ENCODE measurements at places on chromosomes 5 and 9. TPM values are rescaled to one million over a fixed set of nuclear protein-coding genes. Genes with fewer than 3 reads are reported as not detected.

- DNase-seq: no peak
These were observed 335.6 kb downstream of the ZNF608 start for GRCh38 chr5:124410539-124411488.

- DNase-seq: no peak
These were observed 18.7 kb upstream of the EEIG1 start for GRCh38 chr9:127999461-127999860.

- DNase-seq: no peak
These were observed 544.1 kb downstream of the RAB3C start for GRCh38 chr5:59126708-59127573.

GRCh38 chr9:127313042-127313560 lies 48.5 kb downstream of the GARNL3 start:
- no peak for DNase-seq

DNA sequence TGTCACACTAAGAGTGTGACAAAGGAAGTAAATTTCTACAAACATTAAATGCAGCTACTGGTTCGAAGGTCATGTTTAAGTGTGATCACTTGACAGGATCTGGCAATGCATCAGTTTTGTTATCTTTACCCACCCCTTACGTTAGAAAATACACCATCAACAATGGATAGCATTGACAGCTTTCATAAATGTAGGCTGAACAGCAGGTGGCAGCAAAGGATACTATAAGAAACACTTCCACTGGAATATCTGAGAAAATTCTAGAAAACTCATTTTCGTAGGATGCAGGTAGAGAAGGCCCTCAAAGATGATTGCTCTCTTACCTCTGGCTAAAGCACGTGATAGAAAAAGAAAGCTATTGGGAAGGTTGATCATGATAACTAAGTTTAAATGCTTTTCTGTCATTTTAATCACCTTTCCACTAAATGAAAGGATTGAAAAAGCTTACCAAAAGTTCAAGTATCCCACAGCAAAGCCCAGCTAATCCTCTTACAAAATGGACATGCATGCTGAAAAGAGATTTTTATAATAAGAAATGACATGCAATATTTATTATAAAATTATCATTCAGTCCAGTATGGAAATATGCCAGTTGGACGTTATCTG lies 292.5 kb downstream of the PARP8 start:
- no peak for DNase-seq

- DNase-seq: peak; percentile 83
These were observed 50.1 kb downstream of the ADAMTS2 start for GRCh38 chr5:179294891-179295777.

PCSK5 gene
- total RNA-seq: 14.3 TPM

OSTF1 gene
- 20.7 TPM for total RNA-seq

- DNase-seq: no peak
These were observed 18.3 kb upstream of the ANKRD55 start for GRCh38 chr5:56251440-56251839.
